Stomach (tissue), 19 donors: ENCODE measurements at places on chromosomes 2 and 18. TPM values are rescaled to one million over a fixed set of nuclear protein-coding genes. Genes with fewer than 3 reads are reported as not detected.

TNS1 gene
- total RNA-seq, result 314 TPM

PFN4 gene
- total RNA-seq, result not detected

CD226 gene
- total RNA-seq, result 3.3 TPM

RPRD1A gene
- 36.8 TPM for total RNA-seq

DSG1 gene
- total RNA-seq, result not detected

AP1S3 gene
- total RNA-seq, result not detected

DNAH6 gene
- total RNA-seq, result 1.8 TPM

SPRED2 gene
- 6.4 TPM for total RNA-seq

CNDP1 gene
- total RNA-seq, result not detected

ABCB6 gene
- 41.5 TPM for total RNA-seq

PDE1A gene
- not detected for total RNA-seq

TWSG1 gene
- 31.2 TPM for total RNA-seq

DNA sequence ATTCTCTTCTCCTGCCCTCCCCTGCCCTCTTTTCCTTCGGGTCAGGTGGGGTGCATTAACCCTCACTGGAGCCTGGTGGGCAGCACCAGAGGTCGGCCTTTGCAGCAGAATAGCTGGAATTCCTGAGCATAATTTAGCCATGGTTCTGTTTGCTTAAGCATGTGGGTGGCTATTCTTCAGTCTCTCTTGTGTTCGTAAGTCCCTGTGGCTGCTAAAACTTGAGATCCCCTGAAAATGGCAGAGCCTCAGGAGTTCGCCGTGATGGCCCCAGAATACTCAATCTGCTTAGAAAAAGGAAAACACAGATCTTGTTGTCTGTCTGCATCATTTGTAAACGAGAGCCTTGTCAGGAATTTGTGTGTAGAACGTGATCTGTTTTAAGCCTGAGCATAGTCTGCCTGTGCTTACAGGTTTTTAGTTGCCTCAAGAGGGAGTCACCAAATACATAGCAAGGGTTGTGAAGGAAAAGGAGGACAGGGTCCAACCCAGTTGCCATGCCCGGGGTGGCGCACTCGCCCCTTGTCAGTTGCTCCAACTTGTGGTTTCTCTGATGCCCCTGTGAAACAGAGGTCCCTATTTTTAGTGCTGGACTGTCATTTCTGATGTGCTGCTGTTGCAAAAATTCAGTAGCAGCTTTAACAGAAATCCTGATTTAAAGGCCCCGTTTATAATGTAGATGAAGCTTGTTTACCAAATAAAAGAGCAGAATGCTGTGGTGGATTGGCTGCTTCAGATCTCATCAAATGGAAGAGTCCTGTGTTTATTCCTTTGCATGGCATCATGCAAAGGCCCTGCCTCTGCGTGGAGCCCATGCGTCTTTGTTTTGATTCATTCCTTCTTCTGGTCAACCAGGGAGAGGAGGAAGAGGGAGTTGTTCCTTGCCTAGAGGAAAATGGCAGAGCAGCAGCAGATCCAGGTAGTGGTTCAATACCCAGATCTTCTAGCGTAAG is 74.8 kb downstream of the WDSUB1 start:
- no peak for DNase-seq

- DNase-seq, result peak; percentile 74
Measured at GRCh38 chr2:27074738-27075565, 3.5 kb upstream of the EMILIN1 start.

DNA sequence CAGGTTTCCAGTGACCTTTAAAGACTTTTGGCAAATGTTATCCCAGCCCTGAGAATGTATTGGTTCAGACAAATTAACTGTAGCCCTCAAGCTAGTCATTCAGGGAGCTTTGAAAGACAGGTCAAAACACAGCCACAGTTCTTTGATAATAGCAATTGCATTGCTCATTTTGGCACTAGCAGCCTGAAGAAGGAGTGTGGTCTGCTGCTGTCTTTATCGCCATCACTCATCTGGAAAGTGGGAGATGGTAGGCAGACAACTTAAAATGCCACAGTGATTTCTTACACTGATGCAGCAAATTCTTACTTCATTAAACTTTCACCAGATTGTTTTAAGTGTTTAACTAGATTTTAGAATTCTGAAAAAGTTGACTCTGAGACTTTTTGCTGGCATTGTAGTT is 47.2 kb downstream of the DOK6 start:
- no peak for DNase-seq

GRCh38 chr18:65227970-65228369 is 522.8 kb upstream of the CDH7 start:
- no peak for DNase-seq

DNA sequence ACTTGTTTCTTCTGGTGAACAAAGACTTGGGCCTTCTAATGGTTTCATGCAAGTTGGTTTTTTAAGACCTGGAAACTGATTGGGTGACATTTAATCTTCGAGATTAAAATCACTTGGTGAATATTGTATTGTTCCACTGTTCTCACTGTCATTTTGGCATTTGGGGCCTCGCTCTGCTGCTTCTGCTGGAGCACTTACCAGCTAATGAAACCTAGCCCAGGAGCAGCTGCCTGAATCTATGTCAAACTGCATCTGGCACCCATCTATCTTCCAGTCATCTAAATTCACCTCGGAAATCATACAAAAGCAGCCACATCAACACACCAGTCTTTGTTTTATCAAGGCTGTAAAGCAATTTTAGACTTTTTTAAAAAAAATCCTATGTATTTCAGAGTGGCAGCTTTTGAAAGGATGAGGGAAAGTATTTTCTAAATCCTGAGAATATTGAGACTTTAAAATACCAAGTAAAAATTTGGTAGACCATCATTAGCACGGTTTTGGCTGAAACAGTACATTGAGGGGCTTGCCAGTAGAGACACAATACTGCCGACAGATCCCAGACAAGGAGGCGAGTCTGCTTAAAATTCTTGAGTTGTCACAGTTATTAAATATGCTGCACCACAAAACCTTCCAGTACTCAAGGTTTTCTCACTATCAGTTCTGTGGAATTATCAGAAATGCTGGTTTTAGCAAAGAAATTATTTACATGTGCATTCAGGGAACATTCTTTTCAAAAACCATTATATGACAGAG is 26.1 kb upstream of the SERTAD2 start:
- no peak for DNase-seq

GRCh38 chr2:175003875-175004729 is 1.1 kb downstream of the CHN1 start:
- no peak for DNase-seq

GRCh38 chr18:60862988-60863387 is 470.2 kb upstream of the CDH20 start:
- DNase-seq, result no peak

DNA sequence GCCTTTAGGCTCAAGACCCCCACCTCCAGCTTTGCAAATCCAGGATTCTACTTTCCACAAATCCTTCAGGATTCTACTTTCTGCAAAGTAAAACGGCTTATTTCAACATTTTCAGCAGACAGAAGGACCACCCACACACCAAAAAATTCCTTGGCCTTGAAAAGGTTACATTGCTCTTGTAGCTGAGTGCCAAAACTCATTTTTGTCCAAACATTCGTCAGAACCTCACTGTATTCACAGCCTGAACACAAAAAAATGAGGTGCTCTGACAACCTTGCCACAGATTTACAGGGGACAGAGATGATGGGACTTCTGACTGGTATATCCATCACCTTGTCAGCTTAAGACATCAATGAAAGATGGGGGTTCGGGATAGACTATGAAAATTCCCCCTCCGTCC is 63.0 kb upstream of the COX7A2L start:
- DNase-seq, result peak; percentile 60

- DNase-seq, result no peak
Measured at GRCh38 chr18:10086458-10087210, 172.8 kb downstream of the VAPA start.

DNA sequence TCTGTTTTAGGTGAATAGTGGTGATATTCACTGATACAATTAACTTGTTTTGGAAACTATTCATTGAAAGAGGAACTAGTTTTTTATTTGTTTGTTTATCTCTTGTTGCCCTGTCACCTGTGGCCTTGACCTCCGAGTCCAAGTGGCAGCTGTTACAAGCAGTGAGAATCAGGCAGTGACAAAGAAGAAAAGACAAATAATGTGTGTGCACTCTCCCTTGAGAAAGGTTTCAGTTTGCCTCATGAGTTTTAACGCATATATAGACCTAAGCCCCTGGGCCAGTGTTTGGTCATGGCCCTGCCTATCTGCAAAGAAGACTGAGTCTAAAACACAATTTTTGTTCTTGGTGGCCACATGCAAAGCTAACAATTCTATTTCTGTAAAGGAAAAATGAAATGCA is 15.3 kb downstream of the KYNU start:
- DNase-seq, result no peak

DNA sequence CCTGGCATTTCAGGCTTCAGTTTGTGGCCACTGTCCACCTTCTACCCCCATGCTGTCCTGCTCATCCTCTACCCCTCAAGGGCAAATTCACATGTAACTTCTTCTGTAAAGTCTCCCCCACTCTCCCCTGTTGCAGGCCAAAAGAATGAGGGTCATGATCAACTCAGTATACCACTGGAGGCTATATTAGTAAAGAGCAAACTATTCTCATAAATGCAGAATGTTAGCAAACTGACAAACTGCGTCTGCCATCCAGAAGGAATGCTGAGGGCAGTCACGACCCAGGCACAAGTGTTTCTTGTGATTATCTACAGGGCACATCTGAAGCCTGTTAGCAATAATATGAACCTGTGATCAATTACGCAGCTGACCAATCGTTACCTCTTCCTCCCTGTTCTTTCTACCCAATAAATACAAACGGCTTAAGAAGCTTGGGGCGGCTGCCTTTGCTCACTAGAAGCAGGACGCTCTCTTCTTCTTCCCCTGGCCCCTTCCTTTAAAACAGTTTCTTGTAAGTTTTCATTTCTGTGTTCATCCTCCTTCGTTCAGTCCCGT is 58.3 kb downstream of the SEPTIN10 start:
- DNase-seq, result no peak

- DNase-seq, result no peak
Measured at GRCh38 chr2:201420442-201421113, 30.7 kb downstream of the TRAK2 start.

- no peak for DNase-seq
Measured at GRCh38 chr2:239960929-239961661, 64.0 kb downstream of the NDUFA10 start.

DNA sequence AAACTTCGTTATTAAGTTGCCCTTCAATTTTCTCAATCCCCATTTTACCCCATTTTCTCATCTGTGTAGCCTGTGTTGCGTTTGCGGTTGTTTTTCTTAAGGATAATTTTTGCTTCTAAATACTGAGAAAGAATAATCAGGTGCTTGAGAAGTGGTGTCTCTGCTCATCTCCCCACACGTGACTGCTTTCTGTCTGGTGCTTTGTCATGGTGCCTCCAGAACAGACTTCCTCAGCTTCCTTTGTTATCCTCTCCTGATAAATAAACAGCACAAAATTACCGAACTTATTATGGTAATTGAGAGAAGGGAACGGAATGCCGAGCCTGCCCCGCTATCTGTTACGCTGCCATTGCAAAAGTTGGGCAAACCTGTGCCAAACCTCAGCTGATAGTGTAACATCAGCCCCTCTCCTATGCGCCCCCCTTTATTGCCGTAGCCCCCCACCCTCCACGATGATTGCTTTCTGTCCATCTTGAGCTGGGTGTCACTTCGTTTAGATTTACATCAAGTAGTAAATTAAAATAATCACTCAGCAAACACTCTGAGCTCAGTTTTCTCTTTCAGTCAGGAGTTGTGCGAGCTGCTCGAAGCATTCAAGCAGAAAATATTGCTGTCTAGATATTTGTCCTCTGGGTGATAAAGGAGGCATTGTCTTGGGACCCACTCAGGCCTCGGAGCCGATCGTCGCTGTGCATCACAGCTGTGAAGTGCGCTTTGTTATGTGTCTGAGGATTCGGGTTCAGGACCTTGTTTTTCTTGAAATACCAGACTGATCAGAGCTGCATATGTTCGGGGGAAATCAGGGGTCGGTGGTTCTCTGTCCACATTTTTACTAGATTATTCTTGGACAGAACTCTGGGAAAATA is 1008.5 kb upstream of the FANCL start:
- no peak for DNase-seq

DNA sequence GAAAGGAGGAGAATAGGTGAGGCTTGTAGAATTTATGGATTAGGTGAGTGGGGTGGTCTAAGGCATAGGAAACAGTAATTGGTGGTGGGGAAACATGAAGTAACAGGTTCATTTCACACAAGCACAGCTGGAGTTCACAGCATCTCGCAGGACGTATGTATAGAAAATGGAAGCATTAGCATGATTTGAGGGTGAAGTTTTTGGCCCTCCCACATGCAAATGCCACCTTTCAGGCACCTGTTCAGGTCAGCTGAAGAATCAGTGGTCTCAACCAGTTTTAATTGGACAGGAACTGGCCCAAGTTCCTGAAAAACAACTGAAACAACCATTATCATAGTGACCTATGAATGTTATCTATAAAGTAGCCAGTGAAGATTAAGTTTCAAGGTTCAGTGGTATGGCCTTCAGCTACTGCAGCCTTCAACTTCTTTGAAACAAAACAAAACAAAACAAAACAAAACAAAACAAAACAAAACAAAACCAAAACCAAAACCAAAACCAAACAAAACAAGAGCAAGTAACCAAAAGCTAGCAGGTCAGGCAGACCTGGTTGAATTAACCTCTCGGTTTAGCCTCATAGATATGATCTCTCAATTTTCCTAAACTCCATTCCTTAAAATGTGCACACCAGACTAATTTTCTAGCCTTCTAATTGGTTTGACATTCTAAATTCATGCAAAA is 102.1 kb upstream of the SPHKAP start:
- DNase-seq, result no peak

DNA sequence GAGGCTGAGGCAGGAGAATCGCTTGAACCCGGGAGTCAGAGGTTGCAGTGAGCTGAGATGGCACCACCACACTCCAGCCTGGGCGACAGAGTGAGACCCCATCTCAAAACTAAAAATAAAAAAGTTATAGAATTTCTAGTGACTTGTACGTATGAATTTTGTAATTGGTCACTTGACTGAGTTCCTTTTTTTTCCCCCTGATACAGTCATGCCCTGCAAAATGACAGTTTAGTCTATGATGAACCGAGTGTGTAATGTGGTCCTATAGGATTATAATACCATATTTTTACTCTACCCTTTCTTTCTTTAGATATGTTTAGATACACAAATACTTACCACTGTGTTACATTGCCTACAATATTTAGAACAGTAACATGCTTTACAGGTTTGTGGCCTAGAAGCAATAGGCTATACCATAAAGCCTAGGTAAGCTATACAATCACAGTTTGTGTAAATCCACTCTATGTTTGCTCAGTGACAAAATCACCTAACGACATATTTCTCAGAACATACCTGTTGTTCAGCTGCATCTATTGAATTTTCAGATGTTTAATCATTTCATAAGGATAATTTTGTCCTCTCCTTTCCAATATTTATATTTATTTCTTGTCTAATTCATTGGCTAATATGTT is 25.4 kb downstream of the SOCS6 start:
- DNase-seq, result no peak

- DNase-seq, result no peak
Measured at GRCh38 chr2:135647836-135648579, 93.6 kb upstream of the UBXN4 start.

GRCh38 chr18:23941791-23942190 is 72.8 kb upstream of the TTC39C start:
- DNase-seq, result no peak

- DNase-seq, result no peak
Measured at GRCh38 chr2:108367014-108367413, 10.7 kb upstream of the SULT1C4 start.

GRCh38 chr18:9779630-9780029 is 71.5 kb downstream of the RAB31 start:
- peak; percentile 27 for DNase-seq
